ENCODE measurements at places on chromosomes 5 and 9. TPM values are rescaled to one million over a fixed set of nuclear protein-coding genes. Genes with fewer than 3 reads are reported as not detected.

DNA sequence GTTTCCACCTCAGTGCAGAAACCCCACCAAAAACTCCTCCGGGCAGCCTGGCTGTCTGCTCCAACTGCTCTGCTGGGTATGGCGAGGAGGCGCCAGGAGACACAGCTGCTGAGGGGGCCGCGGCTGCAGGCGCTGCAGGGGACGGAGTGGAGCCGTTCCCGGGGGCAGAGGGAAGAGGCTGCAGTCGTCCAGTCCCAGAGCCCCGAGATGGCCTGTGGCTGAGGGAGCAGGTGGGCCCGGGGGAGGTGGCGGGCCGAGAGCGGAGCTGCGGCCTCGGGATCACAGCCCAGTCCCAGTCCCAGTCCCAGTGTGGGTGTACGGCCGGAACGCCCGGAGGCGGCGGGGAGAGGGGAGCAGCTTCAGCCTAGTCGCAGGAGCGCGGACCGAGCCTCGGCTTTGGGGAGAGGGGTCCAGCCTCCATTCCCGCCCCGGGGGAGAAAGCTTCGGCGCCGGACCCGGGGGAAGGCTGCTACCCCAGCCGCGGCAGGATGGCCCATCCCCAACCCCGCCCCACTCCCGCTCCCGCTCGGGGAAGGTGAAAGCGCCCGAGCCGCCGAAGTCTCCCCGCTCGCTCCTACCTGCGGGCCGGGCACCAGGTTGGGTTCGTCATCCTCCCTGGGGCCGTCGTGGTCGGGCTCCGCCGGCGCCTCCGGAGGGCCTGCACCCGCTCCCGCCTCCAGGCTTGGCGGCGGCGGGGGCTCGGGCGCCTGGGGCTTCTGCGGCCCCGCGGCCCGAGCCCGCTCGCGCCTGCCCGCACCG, 513 bp downstream of the FAM193B start:
- H3K4me1 ChIP-seq, result peaks cover 33% of the 10 kb centered on the region
- H3K4me3 ChIP-seq, result peak overlapping the region; percentile 87
- H3K27ac ChIP-seq, result peak overlapping the region; percentile 56
- no peak for DNase-seq

SLC36A2 gene
- total RNA-seq, result not detected

WNK2 gene
- not detected for total RNA-seq

RLN2 gene
- not detected for total RNA-seq

C5orf63 gene
- 0.08 TPM for total RNA-seq

GRCh38 chr5:173745123-173745522, 128.7 kb upstream of the BOD1 start:
- no peaks in the 10 kb centered on the region for H3K36me3 ChIP-seq
- DNase-seq, result no peak
- no peak overlapping the region for H3K27ac ChIP-seq
- H3K4me3 ChIP-seq, result no peak overlapping the region
- H3K4me1 ChIP-seq, result peaks cover 9% of the 10 kb centered on the region

DNA sequence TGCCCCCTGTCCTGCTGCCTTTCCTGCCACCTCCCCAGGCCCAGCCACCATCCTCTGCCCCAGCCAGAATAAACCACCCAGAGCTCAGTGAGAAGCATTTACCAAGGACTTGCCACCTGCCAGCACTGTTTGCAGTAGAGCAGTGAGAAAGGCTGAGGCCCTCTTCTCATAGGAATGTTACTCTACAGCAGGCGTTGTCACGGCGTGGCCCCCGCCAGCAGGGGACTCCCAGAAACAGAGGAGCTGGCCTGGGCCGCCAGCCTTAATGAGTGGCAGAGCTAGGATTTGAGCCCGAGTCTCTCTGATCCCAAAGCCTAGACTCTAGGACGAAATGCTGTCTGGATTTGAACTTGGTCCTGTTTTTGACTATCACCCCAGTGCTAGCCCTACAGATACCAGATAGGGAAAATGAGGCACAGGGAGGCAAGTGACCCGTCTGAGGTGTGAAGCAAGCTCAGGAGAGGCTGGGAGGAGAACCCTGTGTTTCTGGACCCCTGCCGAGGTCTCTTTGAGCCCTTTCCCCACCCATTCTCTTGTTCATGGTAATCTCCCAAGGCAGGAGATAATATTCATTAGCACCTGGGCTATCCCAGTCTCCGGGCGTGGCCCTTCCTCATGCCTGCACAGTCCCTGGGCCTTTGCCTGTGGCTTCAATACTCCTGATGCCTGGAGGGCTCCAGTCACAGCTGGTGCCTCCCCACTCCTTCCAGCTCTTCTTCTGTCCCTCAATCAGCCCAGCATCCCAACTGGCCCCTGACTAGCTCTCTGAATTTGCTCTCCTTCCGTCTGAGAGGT, 30.7 kb downstream of the HRH2 start:
- no peaks in the 10 kb centered on the region for H3K27me3 ChIP-seq
- H3K4me3 ChIP-seq, result no peak overlapping the region
- H3K4me1 ChIP-seq, result no peaks in the 10 kb centered on the region
- H3K27ac ChIP-seq, result no peak overlapping the region
- no peaks in the 10 kb centered on the region for H3K36me3 ChIP-seq

DNA sequence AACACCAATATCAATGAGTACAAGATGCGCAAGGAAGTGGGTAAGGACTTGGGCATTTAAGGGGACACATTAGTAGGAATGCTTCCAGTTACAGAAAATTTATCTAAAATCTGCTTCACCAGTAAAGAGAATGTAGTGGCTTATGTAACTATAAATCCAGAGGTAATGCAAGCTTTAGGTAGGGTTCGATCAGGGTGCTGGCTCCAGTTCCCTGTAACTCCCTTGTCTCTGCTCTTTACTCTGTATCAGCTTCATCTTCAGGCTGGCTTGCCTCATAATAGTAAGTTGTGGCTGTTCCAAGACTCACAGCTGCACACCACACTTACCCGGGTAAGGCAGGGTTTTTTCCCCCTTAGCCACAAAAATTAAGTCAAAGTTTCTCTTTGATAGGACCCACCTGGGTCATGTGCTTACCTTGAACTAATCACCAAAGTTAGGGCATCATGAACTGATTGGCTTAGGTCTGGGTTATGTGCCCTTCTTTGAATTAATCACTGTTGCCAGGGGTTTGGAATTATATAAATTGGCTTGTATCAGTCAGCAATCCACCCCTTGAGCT, 35.5 kb downstream of the ARHGEF37 start:
- no peaks in the 10 kb centered on the region for H3K27me3 ChIP-seq
- H3K4me1 ChIP-seq, result peaks cover 16% of the 10 kb centered on the region
- no peak overlapping the region for H3K4me3 ChIP-seq
- H3K27ac ChIP-seq, result no peak overlapping the region
- peaks cover 25% of the 10 kb centered on the region for H3K36me3 ChIP-seq

APC gene
- 36.3 TPM for total RNA-seq

GRCh38 chr5:146548781-146549449, 32.9 kb upstream of the GPR151 start:
- no peak overlapping the region for H3K27ac ChIP-seq
- peaks cover 18% of the 10 kb centered on the region for H3K27me3 ChIP-seq
- no peak for DNase-seq
- no peak overlapping the region for H3K4me3 ChIP-seq
- H3K36me3 ChIP-seq, result no peaks in the 10 kb centered on the region

SLC6A18 gene
- not detected for total RNA-seq

GRCh38 chr9:83231039-83231438, 168.1 kb upstream of the RASEF start:
- H3K4me1 ChIP-seq, result no peaks in the 10 kb centered on the region
- H3K27me3 ChIP-seq, result no peaks in the 10 kb centered on the region
- H3K36me3 ChIP-seq, result no peaks in the 10 kb centered on the region
- H3K27ac ChIP-seq, result no peak overlapping the region

GRCh38 chr9:136671646-136672430, 9.1 kb downstream of the EGFL7 start:
- peaks cover 2% of the 10 kb centered on the region for H3K36me3 ChIP-seq
- no peak overlapping the region for H3K27ac ChIP-seq
- DNase-seq, result no peak

DNA sequence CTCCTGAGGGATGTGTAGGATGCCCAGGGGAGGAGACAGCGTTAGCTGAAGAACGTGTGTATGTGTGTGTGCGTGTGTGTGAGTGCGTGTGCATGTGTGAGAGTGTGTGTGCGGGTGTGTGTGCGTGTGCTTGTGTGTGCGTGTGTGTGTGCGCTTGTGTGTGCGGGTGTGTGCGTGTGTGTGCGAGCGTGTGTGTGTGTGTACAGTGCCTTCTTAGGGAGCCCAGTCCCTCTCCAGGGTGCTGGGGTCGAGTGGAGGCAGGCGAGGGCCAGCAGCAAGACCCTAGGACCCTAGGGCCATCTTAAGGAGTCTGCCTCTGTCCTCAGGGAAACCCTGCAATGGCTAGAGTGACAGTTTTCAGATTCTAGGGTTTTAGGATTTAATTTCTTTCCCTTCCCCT, 26.0 kb upstream of the STXBP1 start:
- H3K4me1 ChIP-seq, result peaks cover 32% of the 10 kb centered on the region
- H3K4me3 ChIP-seq, result no peak overlapping the region
- no peaks in the 10 kb centered on the region for H3K36me3 ChIP-seq
- H3K27me3 ChIP-seq, result no peaks in the 10 kb centered on the region

- H3K27me3 ChIP-seq, result no peaks in the 10 kb centered on the region
- H3K36me3 ChIP-seq, result peaks cover 47% of the 10 kb centered on the region
- no peak overlapping the region for H3K4me3 ChIP-seq
- H3K27ac ChIP-seq, result no peak overlapping the region
- no peak for DNase-seq
Measured at GRCh38 chr5:37323607-37324006, 47.3 kb downstream of the NUP155 start.

DNA sequence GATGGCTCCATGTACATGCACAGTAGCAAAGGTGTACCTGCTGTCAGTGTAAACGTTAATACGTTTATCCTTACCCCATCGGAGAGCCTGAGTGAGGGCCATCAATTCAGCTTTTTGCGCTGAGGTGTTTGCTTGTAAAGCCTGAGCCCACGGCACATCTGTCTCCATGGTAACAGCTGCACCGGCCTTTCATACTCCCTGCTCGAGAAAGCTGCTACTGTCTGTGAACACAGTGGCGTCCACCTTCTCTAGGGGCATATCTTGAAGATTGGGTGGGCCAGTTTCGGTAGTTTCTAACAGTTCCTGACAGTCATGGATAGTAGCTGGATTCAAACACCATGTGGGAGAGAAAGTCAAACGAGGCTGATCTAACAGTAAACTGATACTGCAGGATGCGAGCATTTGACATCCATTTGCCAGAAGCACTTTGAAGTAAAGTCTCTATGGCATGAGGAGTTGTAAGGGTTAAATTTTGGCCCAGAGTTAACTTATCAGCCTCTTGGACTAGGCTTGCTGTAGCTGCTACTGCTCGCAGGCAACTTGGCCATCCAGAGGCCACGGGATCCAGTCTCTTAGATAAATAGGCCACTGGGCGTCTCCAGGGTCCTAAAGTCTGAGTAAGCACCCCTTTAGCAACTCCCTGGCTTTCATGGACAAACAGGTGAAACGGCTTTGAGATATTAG, 21.0 kb upstream of the RHOBTB3 start:
- H3K27me3 ChIP-seq, result no peaks in the 10 kb centered on the region
- DNase-seq, result no peak
- H3K4me3 ChIP-seq, result no peak overlapping the region
- peaks cover 41% of the 10 kb centered on the region for H3K4me1 ChIP-seq
- H3K27ac ChIP-seq, result no peak overlapping the region
- peaks cover 9% of the 10 kb centered on the region for H3K36me3 ChIP-seq

DNA sequence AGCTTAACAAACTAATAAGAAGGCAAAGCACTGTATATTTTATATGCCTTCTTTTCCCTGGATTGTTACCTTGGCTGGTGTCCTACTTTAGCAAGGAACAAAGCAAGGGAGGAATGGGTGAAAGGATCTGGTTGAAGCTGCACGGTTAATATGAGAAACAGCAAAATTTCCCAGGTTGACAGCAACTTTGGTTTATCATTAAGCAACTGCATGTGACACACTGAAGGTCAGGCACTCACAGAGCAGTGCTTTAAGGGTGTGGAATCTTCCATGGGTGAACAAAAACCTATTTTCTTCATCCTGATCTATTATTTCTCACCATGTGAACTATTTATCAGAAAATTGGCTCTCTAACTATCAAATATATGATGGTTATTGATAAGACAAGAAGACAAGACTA, 109.0 kb upstream of the ATP10B start:
- no peak overlapping the region for H3K4me3 ChIP-seq
- H3K36me3 ChIP-seq, result no peaks in the 10 kb centered on the region
- H3K4me1 ChIP-seq, result no peaks in the 10 kb centered on the region
- no peak for DNase-seq
- no peaks in the 10 kb centered on the region for H3K27me3 ChIP-seq

- H3K27ac ChIP-seq, result no peak overlapping the region
- no peak overlapping the region for H3K4me3 ChIP-seq
- peaks cover 2% of the 10 kb centered on the region for H3K4me1 ChIP-seq
- DNase-seq, result no peak
- H3K27me3 ChIP-seq, result peaks cover 19% of the 10 kb centered on the region
Measured at GRCh38 chr5:61822584-61822983, 483.4 kb upstream of the KIF2A start.

- H3K36me3 ChIP-seq, result peaks cover 20% of the 10 kb centered on the region
- no peaks in the 10 kb centered on the region for H3K27me3 ChIP-seq
- peaks cover 5% of the 10 kb centered on the region for H3K4me1 ChIP-seq
- no peak overlapping the region for H3K4me3 ChIP-seq
Measured at GRCh38 chr5:173139631-173140030, 4.7 kb upstream of the BNIP1 start.

- no peaks in the 10 kb centered on the region for H3K27me3 ChIP-seq
- H3K36me3 ChIP-seq, result peaks cover 3% of the 10 kb centered on the region
- peaks cover 22% of the 10 kb centered on the region for H3K4me1 ChIP-seq
- H3K4me3 ChIP-seq, result no peak overlapping the region
Measured at GRCh38 chr9:107545036-107545435, 55.5 kb upstream of the KLF4 start.

GRCh38 chr5:137791799-137792198, 37.6 kb upstream of the HNRNPA0 start:
- H3K36me3 ChIP-seq, result no peaks in the 10 kb centered on the region
- DNase-seq, result no peak
- H3K27me3 ChIP-seq, result peaks cover 62% of the 10 kb centered on the region
- no peak overlapping the region for H3K27ac ChIP-seq

- no peaks in the 10 kb centered on the region for H3K27me3 ChIP-seq
- H3K4me3 ChIP-seq, result no peak overlapping the region
- peaks cover 35% of the 10 kb centered on the region for H3K4me1 ChIP-seq
- H3K36me3 ChIP-seq, result no peaks in the 10 kb centered on the region
Measured at GRCh38 chr9:100088202-100088601, 10.6 kb downstream of the ERP44 start.

DNA sequence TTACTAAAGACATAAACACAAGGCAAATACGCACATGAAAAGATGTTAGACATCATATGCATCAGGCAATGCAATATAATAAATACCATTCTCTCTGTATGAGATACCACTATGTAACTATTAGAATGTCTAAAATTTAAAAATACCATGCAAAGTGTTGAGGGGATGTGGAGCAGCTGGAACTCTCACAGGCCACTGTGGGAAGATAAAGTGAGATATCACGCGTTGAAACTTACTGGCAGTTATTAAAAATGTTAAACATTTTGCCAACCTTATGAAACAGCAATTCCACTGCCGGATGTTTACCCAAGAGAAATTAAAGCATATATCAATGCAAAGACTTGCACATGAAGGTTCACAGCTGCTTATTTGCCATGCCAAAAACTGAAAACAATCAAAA, 556.7 kb downstream of the LRRC70 start:
- H3K4me3 ChIP-seq, result no peak overlapping the region
- H3K27ac ChIP-seq, result no peak overlapping the region
- DNase-seq, result no peak
- H3K27me3 ChIP-seq, result no peaks in the 10 kb centered on the region
- no peaks in the 10 kb centered on the region for H3K4me1 ChIP-seq
